ENCODE measurements at places on chromosomes 7 and 10.
A peak's percentile ranks its signal among the peaks of the same experiment; 100 is the strongest.

DNA sequence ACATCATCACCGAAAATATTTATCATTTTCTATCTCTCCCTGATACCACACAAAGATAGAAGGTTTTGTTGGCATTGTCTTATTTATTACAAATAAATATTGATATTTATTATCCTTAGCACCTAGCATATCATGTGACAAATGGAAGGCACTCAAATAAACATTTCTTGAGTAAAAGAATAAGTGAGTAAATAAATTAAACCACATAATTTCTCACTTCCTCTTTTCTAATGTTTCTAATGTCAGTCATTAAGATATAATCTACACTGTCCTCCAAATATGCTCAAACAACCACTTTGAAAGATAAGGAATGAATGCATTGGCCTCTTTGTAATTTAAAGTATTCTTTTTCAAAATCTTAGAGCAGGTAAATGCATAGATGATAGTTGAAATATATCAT is 1027.8 kb upstream of the LRRTM3 start:
- DNase-seq, result no peak

GRCh38 chr10:49579621-49580020 is 30.5 kb upstream of the SLC18A3 start:
- peak; percentile 45 for DNase-seq

DNA sequence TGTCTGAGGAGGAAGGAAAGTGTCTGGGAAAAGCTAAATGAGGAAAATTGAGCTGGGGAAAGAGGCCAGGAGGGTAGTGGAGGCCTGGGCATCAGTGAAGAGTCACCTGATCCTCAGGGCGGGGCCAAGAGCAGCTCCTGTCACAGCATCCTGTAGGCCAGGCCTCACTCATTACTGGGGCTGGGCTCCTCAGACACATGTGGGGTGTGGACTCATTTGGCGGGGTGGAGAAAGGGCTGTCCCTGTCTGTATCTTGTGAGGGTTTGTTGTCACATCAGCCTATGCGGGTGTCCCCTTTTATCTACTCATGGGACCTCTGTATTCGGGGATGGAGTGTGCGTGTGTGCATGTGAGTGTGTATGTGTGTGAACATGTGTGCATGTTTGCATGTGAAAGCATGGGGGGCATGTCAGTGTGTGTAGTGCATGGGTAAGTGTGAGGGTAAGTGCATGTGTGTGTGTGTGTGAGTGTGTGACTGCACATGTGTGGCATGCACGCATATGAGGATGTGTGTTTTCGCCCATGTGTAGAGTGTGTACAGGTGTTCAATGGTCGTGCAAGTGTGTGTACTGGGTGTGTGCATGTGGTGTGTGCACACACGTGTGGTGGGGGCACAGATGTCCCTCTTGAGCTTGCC is 67.8 kb downstream of the RAMP3 start:
- no peak for DNase-seq

GRCh38 chr10:114654822-114655575 is 3.1 kb downstream of the ABLIM1 start:
- DNase-seq, result peak; percentile 15

GRCh38 chr7:135856356-135857144 is 107.9 kb upstream of the FAM180A start:
- DNase-seq, result peak; percentile 37

- DNase-seq, result no peak
Measured at GRCh38 chr7:155844526-155844925, 32.3 kb upstream of the SHH start.

DNA sequence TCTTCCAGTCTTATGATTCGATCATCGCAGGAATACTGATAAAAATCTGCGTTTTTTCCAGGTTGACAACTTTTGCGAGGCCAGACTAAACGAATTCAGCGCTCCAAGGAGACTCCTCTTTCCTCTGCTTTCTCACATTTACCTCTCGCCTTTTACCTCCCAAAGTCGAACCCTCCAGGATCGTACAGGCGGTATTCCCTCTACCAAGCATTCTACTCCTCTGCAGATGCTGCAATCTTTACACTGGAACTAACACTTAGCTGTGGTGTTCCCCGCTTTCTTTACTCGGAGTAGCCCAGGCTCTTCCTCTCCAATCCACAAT is 449 bp downstream of the NUDT5 start:
- DNase-seq, result no peak

GRCh38 chr7:46485481-46486065 is 564.5 kb upstream of the IGFBP3 start:
- peak; percentile 78 for DNase-seq

GRCh38 chr7:47550788-47551470 is 31.0 kb downstream of the TNS3 start:
- no peak for DNase-seq

- peak; percentile 78 for DNase-seq
Measured at GRCh38 chr7:88226886-88227516, 7.2 kb upstream of the SRI start.

DNA sequence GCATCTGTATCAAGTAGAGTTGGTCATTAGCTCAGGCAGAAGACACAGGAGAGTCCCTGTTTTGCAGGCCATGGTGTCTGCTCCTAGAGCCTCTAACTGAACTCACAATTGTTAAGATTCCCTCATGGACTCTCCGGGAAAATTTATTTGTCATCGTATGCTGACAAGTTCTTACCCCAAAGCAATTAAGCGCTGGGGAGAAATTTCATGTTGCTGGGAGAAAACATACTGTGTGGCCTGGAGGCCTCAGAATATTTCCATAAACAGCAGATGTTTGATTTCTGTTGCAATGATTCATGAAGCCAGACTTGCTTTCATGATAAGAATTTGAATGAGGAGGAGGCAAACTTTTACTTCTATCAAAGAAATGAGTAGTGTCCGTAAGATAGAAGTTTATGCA is 583.2 kb downstream of the GATA3 start:
- no peak for DNase-seq

- no peak for DNase-seq
Measured at GRCh38 chr10:130472236-130472635, 336.0 kb downstream of the GLRX3 start.

DNA sequence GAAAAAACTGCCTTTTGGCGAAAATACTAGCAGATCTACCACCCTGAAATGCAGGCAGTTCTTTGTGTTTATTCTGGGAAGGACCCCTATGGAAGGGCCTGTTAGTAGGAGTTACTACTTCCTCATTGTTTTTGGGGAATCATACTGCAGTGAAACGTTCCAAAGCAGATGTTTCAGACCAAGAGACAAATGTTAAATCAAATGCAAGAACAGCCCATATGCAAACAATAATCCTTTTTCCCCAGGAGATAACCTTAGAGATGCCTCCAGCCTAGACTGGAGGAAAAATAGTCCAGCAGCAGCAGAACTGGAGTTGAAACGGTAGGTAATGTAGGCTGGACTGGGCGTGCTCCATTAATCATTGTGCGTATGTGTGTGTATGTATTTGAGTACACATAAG is 65.9 kb upstream of the VWDE start:
- no peak for DNase-seq

DNA sequence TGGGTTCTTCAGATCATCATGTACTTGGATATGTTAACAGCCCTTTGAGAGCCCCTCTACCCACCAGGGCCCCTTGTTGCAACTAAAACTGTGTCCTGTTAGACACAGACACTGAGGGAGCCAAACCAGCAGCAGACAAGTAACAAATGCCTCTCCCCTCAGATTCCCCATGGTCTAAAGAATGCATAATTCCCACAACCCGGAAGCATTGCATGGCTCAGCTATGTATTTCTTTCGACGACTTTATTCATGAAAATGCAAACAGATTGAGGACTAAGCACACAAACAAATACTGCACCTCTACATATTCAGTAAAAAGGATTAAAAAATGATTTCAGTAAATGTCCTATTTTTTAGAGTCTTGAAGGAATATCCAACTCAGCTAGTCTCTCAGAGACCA is 70.1 kb upstream of the HECW1 start:
- DNase-seq, result no peak

- no peak for DNase-seq
Measured at GRCh38 chr10:5518143-5518542, 6.6 kb upstream of the CALML3 start.

DNA sequence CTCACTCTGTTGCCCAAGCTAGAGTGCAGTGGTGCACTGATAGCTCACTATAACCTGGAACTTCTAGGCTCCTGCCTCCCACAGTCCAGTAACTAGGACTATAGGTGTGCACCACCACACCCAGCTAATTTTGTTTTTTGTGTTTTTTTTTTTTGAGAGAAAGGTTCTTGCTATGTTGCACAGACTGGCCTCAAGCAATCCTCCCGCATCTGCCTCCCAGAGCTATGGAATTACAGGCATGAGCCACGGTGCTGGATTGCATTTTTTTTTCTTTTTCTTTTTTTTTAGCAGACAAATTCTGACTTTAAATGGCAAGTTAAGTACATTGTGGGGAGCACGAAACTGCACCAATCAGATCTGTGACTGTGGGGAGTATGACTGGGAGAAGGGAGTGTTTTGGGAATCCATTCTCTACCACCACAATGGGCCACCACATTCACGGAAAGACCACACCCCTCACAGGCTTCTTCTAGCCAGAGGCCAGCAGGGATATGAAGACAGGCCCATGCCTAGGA is 58.1 kb upstream of the MSMB start:
- DNase-seq, result no peak

DNA sequence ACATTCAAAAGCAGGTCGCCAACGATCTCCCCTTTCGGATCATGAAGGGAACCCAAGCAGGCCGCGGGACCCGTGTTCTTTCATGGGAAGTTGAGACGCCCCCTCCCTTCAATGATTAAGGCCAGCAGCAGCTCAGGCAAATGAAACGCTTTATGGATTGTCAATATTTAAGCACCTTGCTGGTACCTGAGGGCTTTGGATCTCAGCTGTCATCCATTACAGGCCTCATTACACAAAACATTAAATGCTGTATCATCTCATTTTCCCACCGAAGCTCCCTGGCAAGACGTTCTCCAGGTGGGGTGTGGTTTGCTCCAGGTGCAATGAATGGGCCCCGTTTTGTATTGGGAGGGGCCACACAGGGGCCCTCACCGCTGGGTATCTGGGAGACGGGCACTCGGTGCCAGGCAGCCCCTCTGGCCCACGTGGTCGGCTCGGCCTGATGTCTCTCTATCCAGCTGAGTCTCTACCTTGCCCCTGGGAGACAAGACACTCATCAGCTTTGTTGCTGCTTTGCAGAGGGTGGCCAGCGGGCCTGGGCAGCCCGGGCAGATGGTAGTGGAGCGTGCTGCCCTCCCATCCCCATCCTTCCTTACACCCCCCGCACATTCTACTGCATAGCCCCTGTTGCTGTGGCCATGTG is 456.1 kb upstream of the FOXK1 start:
- no peak for DNase-seq

DNA sequence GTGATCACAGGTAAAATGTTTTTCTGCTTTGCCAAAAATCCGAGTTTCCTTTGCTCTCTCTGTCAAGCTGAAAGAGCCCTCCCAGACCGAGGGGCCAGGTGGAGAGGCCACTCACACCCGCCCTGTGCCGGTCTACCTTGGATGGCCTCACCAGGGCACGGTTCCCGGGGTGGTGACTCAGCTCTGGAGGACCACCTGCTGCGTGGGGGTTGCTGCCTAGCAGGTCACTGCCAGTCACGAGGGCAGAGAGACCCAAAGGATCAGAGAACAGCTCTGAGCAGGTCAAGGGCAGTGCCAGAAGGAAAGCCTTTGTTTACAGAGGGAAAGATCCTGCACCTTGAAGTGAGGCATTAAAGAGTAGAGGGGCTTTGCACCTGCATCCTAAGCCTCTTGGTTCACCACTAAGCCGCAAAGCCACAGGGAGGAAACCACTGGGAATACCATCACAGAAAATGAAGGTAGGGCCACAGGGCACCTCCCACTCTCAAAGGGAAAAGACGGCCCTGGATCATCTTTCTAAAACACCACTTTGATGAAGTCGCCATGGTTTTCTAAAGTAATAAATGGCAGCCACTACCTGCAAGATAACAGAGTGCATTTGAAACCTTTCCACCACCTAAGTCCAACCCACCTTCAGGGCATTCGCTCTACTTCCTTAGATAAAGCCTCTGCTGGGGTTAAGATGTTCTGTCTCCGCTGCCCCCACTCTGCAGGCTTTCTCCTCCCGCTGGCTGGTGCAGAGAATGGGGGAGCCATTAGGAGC is 160.3 kb upstream of the KLF14 start:
- peak; percentile 68 for DNase-seq

GRCh38 chr7:149598721-149599308 is 101.2 kb upstream of the ZNF746 start:
- DNase-seq, result peak; percentile 28

DNA sequence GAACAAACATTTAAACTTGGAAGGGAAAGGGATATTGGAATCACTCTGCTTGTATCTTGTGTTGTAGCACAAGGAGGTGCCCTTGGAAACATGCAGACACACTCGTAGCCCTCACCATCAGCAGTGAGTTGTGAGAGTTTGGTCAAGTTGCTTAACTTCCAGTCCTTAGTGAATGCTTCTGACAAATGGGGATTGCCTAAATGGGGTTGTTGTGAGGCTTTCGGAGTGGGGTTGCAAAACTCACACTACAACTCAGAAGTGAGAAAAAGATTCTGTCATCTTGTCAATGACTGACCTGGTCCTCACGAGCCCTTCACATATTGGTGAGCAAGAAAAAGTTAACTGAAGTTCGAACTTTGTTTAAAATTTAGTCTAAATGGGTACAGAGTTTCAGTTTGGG is 29.0 kb upstream of the GSDME start:
- no peak for DNase-seq

DNA sequence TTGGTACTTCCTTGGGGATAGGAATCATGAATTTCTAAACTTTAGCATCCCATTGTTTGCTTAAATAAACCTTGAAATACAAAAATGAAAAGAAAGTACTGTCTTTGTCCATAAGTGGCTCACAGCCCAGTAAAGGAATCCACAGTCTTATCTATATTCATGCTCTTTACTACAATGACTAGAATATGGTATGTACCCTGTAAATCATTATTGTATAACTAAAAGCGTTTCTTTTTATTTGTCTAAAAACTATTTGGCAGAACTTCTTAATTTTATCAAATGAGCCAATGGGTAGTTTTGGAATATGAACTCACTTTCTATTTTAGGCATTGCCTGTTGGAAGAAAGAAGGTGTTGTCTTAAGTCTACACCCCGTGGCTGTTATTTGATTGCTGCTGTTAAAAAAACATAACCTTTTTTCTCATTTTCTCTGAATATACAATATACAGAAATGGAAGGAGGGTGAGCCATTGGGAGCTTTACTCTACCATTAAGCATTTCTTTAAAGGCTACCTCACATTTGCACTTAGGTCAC is 12.4 kb upstream of the STRIP2 start:
- no peak for DNase-seq

Measured in EL (cell line).